Activated CD4-positive, alpha-beta memory T cell treated with anti-CD3 and anti-CD28 coated beads, Interleukin-2, amount 10 ng/mL, durations not matched to agents 7 days and 5 days (primary cell): ENCODE measurements at places on chromosomes 16 and 17. TPM values are rescaled to one million over a fixed set of nuclear protein-coding genes. Genes with fewer than 3 reads are reported as not detected.

The CA5A gene
- total RNA-seq, result not detected

DNA sequence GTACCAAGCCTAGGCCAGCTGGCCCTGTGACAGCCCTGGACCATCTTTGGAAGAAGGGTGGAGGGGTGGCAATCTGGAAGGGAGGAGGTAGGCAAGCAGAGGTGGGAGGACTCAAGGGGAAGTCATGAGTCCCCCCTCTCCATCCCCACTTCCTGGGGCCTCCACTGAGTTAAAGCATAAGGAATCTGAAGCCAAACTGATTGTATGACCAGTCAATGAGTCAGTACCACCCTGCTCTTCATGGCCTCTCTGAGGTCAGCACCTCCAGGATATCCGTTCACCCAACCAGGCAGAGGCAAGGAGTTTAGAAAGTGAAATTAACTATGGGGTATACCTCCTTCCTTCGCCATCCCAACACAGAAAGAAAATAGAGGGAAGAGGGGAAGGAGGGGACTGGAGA lies 272.7 kb downstream of the SOX9 start:
- H3K36me3 ChIP-seq, result no peaks in the 10 kb centered on the region
- H3K4me3 ChIP-seq, result no peak overlapping the region
- no peaks in the 10 kb centered on the region for H3K27me3 ChIP-seq
- H3K4me1 ChIP-seq, result no peaks in the 10 kb centered on the region
- H3K27ac ChIP-seq, result no peak overlapping the region

The EMP2 gene
- not detected for total RNA-seq

DNA sequence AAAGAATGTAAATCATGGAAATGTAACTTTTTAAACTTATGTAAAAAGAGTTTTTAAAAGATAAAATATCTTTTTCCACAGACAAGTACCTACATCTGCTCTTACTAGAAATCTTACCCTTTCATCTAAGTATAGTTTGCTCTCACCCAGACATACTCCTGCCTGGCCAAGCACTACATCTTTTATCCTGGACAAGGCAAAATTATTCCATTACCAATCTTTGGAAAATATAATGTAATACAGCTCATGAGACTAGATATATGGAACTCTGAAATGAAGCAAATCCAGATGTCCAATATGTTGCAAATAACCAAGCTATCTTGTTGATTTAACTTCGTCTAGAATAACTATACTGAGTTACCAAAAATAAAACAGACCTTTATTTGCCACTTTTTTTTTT lies 50.0 kb downstream of the VMP1 start:
- DNase-seq, result no peak
- H3K4me3 ChIP-seq, result no peak overlapping the region
- H3K27me3 ChIP-seq, result no peaks in the 10 kb centered on the region
- peaks cover 52% of the 10 kb centered on the region for H3K36me3 ChIP-seq

DNA sequence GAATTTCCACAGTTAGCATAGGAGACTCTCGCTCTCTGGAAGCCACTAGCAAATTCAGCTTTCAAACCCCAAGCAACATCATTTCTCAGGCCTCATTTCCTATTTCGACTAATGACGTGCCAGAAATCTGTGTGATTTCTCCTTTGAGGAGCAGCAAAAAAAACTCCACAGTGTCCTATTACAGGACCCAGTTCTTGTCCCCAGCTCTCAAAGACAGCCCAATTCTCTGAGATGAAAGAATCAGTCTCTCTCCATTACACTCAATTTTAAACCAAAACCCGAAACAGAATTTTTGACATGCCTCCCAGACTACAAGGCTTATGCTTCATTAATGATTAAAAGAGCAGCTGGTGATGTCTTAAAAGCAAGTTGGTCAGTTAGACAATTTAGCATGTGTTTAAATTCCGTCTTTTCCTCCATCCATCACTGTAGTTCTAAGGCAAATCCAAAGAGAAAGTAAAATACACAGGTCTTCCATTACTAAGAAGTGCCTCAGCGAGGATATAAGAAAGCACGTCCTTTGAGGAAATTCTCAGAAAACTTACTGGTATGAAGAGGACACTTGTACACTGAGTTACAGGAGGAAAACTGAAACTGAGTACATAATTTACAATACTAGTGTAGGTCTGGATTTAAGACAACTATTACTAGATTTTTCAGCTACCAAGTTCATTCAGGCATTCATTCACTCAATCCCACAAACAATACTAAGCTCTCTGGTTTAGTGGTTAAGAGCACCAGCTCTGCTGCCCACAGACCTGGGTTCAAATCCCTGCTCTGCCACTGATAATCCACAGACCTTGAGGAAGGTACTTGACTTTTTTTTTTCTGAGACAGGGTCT lies 12.5 kb downstream of the TOM1L2 start:
- peak overlapping the region; percentile 76 for H3K4me3 ChIP-seq
- H3K36me3 ChIP-seq, result peaks cover 28% of the 10 kb centered on the region
- DNase-seq, result peak; percentile 46
- peak overlapping the region; percentile 98 for H3K27ac ChIP-seq

DNA sequence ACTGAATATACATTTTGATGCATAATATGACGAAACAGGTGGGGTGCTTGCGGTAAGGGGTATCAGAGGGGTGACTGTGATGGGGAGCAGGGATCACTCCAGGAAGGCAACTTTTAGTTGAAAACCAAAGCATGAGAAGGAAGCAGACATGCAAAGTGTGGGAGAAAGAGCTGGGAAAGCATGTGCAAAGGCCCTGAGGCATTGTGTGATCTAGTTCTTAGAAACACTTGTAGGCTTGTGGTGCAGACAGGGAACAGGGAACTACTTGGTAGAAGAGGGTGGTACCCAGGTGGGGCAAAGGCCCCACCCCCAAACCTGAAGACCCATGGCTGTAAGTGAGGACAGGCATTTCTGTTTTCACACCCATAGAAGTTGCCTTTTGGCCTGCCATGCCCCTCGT lies 459.9 kb upstream of the EEF2KMT start:
- no peak for DNase-seq
- H3K36me3 ChIP-seq, result no peaks in the 10 kb centered on the region
- H3K27me3 ChIP-seq, result no peaks in the 10 kb centered on the region
- no peaks in the 10 kb centered on the region for H3K4me1 ChIP-seq
- H3K27ac ChIP-seq, result no peak overlapping the region
- H3K4me3 ChIP-seq, result no peak overlapping the region

The NETO2 gene
- 10.4 TPM for total RNA-seq

The SLC6A4 gene
- total RNA-seq, result 0.13 TPM

The KRT20 gene
- not detected for total RNA-seq

The HAP1 gene
- total RNA-seq, result 0.05 TPM

- no peaks in the 10 kb centered on the region for H3K4me1 ChIP-seq
- no peaks in the 10 kb centered on the region for H3K36me3 ChIP-seq
- H3K27me3 ChIP-seq, result no peaks in the 10 kb centered on the region
- no peak overlapping the region for H3K27ac ChIP-seq
- no peak overlapping the region for H3K4me3 ChIP-seq
Measured at GRCh38 chr16:27712251-27712711, 162.3 kb downstream of the KATNIP start.

DNA sequence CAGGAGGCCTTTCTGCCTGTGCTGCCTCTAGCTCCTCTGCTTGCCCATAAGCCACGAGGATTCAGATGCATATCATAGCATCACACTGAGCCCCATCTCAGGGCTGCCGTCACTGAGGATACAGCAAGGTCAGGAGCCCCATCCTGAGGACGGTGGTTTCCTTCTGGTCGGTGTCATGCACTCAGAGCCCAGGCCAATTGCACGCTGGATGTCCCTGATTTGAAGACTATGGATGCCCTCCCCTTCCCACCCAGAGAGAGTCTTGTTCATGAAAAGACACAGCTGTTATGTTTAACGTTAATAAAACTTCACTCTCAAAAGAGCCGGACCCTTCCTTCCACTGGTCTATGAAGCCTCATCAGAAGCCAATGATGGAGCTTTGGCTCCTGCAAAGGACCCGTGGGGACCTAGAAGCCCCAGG lies 19.9 kb downstream of the COTL1 start:
- no peaks in the 10 kb centered on the region for H3K27me3 ChIP-seq
- peak; percentile 67 for DNase-seq
- peak overlapping the region; percentile 70 for H3K4me3 ChIP-seq

- peaks cover 66% of the 10 kb centered on the region for H3K4me1 ChIP-seq
- H3K4me3 ChIP-seq, result no peak overlapping the region
- H3K36me3 ChIP-seq, result peaks cover 77% of the 10 kb centered on the region
- no peak for DNase-seq
- H3K27me3 ChIP-seq, result no peaks in the 10 kb centered on the region
- peak overlapping the region; percentile 76 for H3K27ac ChIP-seq
Measured at GRCh38 chr16:50778284-50779163, 36.6 kb downstream of the CYLD start.

DNA sequence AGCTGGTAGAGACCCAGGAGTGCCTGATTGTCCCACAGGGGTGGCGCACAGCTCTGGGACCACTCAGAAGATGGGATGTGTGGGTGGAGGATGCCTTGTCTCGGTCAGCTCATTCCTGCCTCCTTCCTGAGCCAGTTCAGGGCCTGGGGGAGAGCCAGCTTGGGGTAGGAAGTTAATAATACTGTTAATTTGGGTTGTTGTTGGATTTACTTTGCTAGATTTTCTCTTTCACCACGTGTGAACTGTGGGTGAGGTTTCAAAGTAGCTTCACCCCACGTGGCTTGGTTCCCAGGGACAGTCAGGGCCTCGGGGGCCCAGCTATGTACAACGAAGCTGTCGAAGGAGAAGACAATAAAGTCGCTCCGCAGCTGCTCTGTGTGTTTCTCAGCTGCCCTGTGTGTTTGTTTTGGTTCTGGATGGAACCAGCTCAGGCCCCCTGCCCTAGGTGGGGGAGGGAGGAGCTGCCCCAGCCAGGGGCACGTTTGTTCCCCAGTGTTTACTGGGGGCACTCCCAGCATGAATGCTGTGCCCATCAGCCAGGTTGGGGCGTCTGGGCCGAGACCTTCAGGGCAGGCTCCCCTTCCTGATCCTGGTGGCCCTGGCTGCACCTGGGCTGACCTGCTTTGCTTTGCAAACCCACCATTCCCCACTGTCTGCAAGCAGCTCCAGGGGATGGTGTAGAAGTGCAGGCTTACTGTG lies 2.3 kb downstream of the NUDT16L1 start:
- H3K27ac ChIP-seq, result peak overlapping the region; percentile 21
- no peak for DNase-seq
- H3K4me1 ChIP-seq, result peaks cover 32% of the 10 kb centered on the region
- no peaks in the 10 kb centered on the region for H3K27me3 ChIP-seq

DNA sequence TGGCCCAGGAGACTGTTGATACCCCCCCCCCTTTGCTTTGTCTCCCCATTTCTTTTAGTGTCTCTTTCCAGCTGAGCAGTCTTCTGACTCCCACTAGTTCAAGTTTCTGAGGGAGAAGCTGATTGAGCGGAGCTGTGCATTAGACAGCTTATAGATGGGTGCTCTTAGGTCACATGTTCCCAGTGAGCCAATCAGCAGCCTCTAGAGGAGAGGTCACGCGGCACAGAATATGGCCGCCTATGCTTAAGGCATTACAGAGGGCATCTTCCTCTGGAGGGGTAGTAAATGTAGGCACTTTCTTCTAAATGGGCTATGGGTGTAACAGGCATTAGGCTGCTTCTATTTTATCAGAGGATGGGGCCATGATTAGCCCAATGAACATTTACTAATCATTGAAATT lies 131.6 kb downstream of the CDH13 start:
- no peaks in the 10 kb centered on the region for H3K36me3 ChIP-seq
- H3K4me1 ChIP-seq, result peaks cover 6% of the 10 kb centered on the region
- H3K27ac ChIP-seq, result no peak overlapping the region
- no peak overlapping the region for H3K4me3 ChIP-seq
- peaks cover 8% of the 10 kb centered on the region for H3K27me3 ChIP-seq

The COX6A2 gene
- not detected for total RNA-seq

The CES3 gene
- total RNA-seq, result 6.3 TPM

The CIAO2B gene
- total RNA-seq, result 121 TPM

GRCh38 chr17:49316889-49317675 lies 45.0 kb downstream of the ZNF652 start:
- H3K27ac ChIP-seq, result peak overlapping the region; percentile 79
- peaks cover 35% of the 10 kb centered on the region for H3K4me1 ChIP-seq
- no peaks in the 10 kb centered on the region for H3K27me3 ChIP-seq
- H3K36me3 ChIP-seq, result peaks cover 20% of the 10 kb centered on the region
- DNase-seq, result no peak

GRCh38 chr16:23857881-23858269 lies 22.1 kb downstream of the PRKCB start:
- no peaks in the 10 kb centered on the region for H3K27me3 ChIP-seq
- no peak overlapping the region for H3K4me3 ChIP-seq
- H3K36me3 ChIP-seq, result peaks cover 23% of the 10 kb centered on the region
- DNase-seq, result no peak
- H3K27ac ChIP-seq, result no peak overlapping the region

GRCh38 chr16:64092271-64092670 lies 1029.6 kb downstream of the CDH11 start:
- no peaks in the 10 kb centered on the region for H3K36me3 ChIP-seq
- no peak overlapping the region for H3K4me3 ChIP-seq
- no peaks in the 10 kb centered on the region for H3K4me1 ChIP-seq
- no peaks in the 10 kb centered on the region for H3K27me3 ChIP-seq
- H3K27ac ChIP-seq, result no peak overlapping the region

- no peak overlapping the region for H3K4me3 ChIP-seq
- peaks cover 1% of the 10 kb centered on the region for H3K36me3 ChIP-seq
- H3K27ac ChIP-seq, result no peak overlapping the region
Measured at GRCh38 chr17:42494673-42495072, 36.0 kb downstream of the ATP6V0A1 start.

GRCh38 chr17:70307430-70308225 lies 138.3 kb downstream of the KCNJ2 start:
- DNase-seq, result no peak
- no peaks in the 10 kb centered on the region for H3K27me3 ChIP-seq
- no peaks in the 10 kb centered on the region for H3K36me3 ChIP-seq
- H3K4me3 ChIP-seq, result no peak overlapping the region
- H3K27ac ChIP-seq, result no peak overlapping the region

The ATP2A1 gene
- total RNA-seq, result 1.6 TPM

The RHOT2 gene
- 140 TPM for total RNA-seq

DNA sequence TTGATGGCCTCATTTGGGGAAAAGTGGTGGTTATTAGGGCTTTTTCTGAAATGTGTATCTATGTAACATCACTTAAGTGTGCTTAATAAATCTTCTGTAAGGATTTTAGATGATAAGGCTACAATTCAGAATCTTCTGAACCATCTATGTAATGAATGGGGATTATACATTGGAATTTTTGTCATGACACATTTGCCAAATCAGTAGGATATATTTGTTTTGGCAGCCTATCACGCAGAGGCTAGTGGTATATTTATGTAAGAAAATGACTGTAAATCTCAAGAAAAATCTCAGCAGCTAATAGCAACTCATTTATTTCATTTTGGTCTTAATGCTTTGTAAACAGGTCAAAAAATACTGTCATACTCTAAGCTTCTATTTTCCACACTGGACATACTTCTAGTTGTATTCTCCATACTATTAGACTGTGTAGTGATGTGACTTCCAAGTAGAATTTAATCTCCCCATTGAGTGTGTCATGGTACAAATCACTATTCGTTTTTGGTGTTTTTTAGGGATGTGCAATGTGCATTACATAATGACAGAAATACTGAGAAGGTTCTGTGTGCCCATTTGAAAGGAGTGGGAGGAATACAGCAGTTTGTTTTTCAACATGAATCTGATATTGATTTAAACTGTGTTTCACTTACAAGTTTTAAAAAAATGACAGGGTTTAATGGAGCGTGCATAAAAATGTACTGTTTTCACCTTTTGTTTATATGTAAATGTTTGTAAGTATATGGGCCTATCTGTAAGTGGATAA lies 29.2 kb downstream of the CLUH start:
- H3K27me3 ChIP-seq, result no peaks in the 10 kb centered on the region
- no peak for DNase-seq
- H3K27ac ChIP-seq, result no peak overlapping the region
- peaks cover 52% of the 10 kb centered on the region for H3K36me3 ChIP-seq
- no peak overlapping the region for H3K4me3 ChIP-seq

The SYNGR3 gene
- total RNA-seq, result 12.3 TPM

- H3K4me3 ChIP-seq, result peak overlapping the region; percentile 82
- peaks cover 65% of the 10 kb centered on the region for H3K4me1 ChIP-seq
- H3K36me3 ChIP-seq, result peaks cover 34% of the 10 kb centered on the region
- DNase-seq, result peak; percentile 55
- peak overlapping the region; percentile 100 for H3K27ac ChIP-seq
Measured at GRCh38 chr17:30808785-30809286, 15.7 kb downstream of the CRLF3 start.

The STX4 gene
- total RNA-seq, result 70.0 TPM
